PC-9 (cell line): ENCODE measurements at places on chromosomes 6 and 20. TPM values are rescaled to one million over a fixed set of nuclear protein-coding genes. Genes with fewer than 3 reads are reported as not detected.

Gene KIF25
- not detected in 2 replicates for total RNA-seq

Gene GRM4
- total RNA-seq, result not detected in 2 replicates

GRCh38 chr20:4950437-4950836 is 50.9 kb downstream of the SLC23A2 start:
- H3K36me3 ChIP-seq, result 0 out of 2 replicates have a peak, but pooled peaks cover 6% of the 10 kb centered on the region
- H3K27ac ChIP-seq, result no peak overlapping the region
- no peak for DNase-seq
- no peaks in the 10 kb centered on the region for H3K27me3 ChIP-seq
- H3K4me1 ChIP-seq, result peaks cover 16% of the 10 kb centered on the region

GRCh38 chr6:132412656-132413498 is 11.6 kb upstream of the MOXD1 start:
- H3K27ac ChIP-seq, result no peak overlapping the region
- H3K36me3 ChIP-seq, result no peaks in the 10 kb centered on the region
- DNase-seq, result no peak
- H3K4me3 ChIP-seq, result no peak overlapping the region
- H3K4me1 ChIP-seq, result 0 out of 2 replicates have a peak, but pooled peaks cover 3% of the 10 kb centered on the region

Gene GGTLC1
- 0.43 and 0.63 TPM in 2 replicates for total RNA-seq

DNA sequence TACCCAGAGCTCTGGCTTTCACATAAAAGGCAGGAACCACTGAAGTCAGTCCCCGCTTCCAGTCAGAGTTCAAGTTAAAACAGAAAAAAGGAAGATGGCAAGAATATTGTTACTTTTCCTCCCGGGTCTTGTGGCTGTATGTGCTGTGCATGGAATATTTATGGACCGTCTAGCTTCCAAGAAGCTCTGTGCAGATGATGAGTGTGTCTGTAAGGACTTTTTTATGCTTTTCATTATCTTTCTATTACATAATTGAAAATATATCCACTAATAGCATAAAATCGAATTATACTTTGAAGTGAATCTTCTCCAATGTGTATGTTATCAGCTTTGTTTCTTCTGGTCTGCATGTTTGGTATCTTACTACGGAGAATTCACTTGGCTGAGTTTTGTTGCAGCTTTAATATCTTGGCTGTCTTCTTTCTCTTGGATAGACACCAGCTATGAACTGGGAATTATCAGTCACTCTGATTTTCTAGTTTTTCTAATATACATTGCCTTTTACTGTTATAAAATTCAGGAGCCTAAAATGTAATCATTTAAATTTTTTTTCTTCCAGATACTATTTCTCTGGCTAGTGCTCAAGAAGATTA is at the start of gene OTOR:
TSS of gene OTOR (plus strand) at position 51 of the 593 bp plus-strand sequence. CDS start at position 95, 44 bp downstream.
- H3K4me3 ChIP-seq, result no peak within 1 kb of the TSS
- H3K27ac ChIP-seq, result no peak within 1 kb of the TSS
- no peaks in the 10 kb centered on the region for H3K36me3 ChIP-seq
- no peaks in the 10 kb centered on the region for H3K4me1 ChIP-seq

- H3K4me3 ChIP-seq, result peak within 1 kb of the TSS; percentile 99
- H3K4me1 ChIP-seq, result peaks cover 37% of the 10 kb centered on the region
- peak within 1 kb of the TSS; percentile 86 for H3K27ac ChIP-seq
- peak; percentile 80 for DNase-seq
- H3K27me3 ChIP-seq, result no peaks in the 10 kb centered on the region
Measured at GRCh38 chr20:35664466-35665206, at the start of the genes CPNE1 and RBM12. TSS of gene CPNE1 (minus strand) at chr20:35664900. CDS start at chr20:35632923, 31,977 bp downstream. TSS of gene RBM12 (minus strand) at chr20:35664900. CDS start at chr20:35655322, 9,578 bp downstream.

Gene NRSN1
- total RNA-seq, result not detected in 2 replicates

GRCh38 chr6:120675886-120676285 is 658.4 kb downstream of the TBC1D32 start:
- no peak for DNase-seq
- H3K4me1 ChIP-seq, result peaks cover 8% of the 10 kb centered on the region
- H3K27ac ChIP-seq, result peak overlapping the region; percentile 24

GRCh38 chr6:135306740-135307420 is 125.8 kb downstream of the MYB start:
- no peak overlapping the region for H3K27ac ChIP-seq
- H3K4me3 ChIP-seq, result no peak overlapping the region
- DNase-seq, result no peak
- no peaks in the 10 kb centered on the region for H3K36me3 ChIP-seq
- H3K4me1 ChIP-seq, result no peaks in the 10 kb centered on the region

GRCh38 chr6:134870677-134871498 is 79.0 kb downstream of the ALDH8A1 start:
- H3K27ac ChIP-seq, result no peak overlapping the region
- no peak overlapping the region for H3K4me3 ChIP-seq
- H3K36me3 ChIP-seq, result no peaks in the 10 kb centered on the region
- H3K27me3 ChIP-seq, result no peaks in the 10 kb centered on the region
- DNase-seq, result no peak

Gene MEP1A
- not detected in 2 replicates for total RNA-seq

- no peak overlapping the region for H3K4me3 ChIP-seq
- H3K27ac ChIP-seq, result no peak overlapping the region
- no peaks in the 10 kb centered on the region for H3K4me1 ChIP-seq
- DNase-seq, result no peak
- no peaks in the 10 kb centered on the region for H3K36me3 ChIP-seq
- no peaks in the 10 kb centered on the region for H3K27me3 ChIP-seq
Measured at GRCh38 chr6:122861594-122861993, 72.5 kb downstream of the SMPDL3A start.

DNA sequence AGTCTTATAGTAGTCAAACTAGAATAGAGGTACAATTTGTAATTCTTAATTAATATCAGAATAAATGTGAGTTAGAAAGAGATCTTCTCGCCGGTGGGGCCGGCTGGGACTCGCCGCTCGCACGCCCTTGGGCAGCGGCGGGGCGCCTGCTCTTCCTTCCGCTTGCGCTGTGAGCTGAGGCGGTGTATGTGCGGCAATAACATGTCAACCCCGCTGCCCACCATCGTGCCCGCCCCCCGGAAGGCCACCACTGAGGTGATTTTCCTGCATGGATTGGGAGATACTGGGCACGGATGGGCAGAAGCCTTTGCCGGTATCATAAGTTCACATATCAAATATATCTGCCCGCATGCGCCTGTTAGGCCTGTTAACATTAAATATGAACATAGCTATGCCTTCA is 123.7 kb upstream of the OGFRL1 start:
- H3K36me3 ChIP-seq, result no peaks in the 10 kb centered on the region
- DNase-seq, result no peak
- H3K27me3 ChIP-seq, result no peaks in the 10 kb centered on the region
- no peak overlapping the region for H3K27ac ChIP-seq

Gene SYCP2L
- 12.6 and 15.7 TPM in 2 replicates for total RNA-seq

Gene TEAD3
- total RNA-seq, result 33.1 and 40.1 TPM in 2 replicates

DNA sequence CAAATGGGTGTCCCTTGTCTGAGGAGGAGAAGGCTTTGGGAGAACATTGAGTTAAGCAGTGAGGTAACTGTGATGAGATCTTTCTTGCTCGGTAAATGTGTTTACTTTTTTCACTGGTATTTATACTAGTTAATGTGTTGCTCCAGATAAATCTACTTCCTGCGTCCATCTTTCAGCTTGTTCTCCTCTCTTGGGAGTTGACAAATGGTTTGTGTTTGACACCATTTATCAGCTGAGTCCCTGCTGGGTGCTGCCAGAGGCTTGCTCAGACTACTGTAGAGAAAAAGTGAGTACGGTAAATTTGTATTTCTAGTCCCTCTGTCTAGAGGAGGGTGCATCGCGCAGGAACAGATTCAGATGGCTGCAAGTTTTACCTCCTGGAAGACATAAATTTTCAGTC is 8.3 kb upstream of the PRDM1 start:
- DNase-seq, result no peak
- H3K27me3 ChIP-seq, result no peaks in the 10 kb centered on the region
- no peaks in the 10 kb centered on the region for H3K4me1 ChIP-seq
- H3K27ac ChIP-seq, result no peak overlapping the region

DNA sequence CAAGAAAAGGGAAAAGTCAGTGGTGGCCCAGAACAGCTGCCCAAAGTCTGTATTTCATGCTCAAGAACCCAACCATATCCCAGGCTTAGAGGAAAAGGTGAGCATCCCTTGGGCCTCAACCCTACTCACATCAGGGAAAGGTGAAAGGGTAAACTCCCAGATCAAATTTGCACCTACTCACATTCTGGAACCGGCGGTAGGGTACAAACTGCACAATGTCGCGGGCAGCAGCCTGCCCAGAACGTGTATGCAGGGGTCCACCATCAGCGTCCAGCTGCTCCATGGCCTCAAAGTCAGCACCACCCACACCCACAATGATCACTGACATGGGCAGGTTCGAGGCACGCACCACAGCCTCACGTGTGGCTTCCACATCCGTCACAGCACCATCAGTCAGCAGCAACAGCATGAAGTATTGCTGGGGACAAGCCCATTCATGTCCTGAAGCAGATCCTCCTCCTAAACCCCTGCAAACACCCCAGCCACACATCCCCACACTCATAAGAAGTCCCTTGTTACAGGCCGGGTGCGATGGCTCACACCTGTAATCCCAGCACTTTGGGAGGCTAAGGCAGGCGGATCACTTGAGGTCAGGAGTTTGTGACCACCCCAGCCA is 10.9 kb downstream of the SPAG4 start:
- H3K4me1 ChIP-seq, result no peaks in the 10 kb centered on the region
- no peaks in the 10 kb centered on the region for H3K27me3 ChIP-seq
- no peak for DNase-seq
- no peak overlapping the region for H3K27ac ChIP-seq
- no peak overlapping the region for H3K4me3 ChIP-seq
- H3K36me3 ChIP-seq, result peaks cover 18% of the 10 kb centered on the region; the same call in 1 of the 2 replicates

Gene CRYBG1
- 42.7 and 49.3 TPM in 2 replicates for total RNA-seq

GRCh38 chr20:1830240-1830639 is 65.0 kb upstream of the SIRPA start:
- H3K4me1 ChIP-seq, result peaks cover 26% of the 10 kb centered on the region
- no peak overlapping the region for H3K27ac ChIP-seq
- no peak overlapping the region for H3K4me3 ChIP-seq
- peak; percentile 86 for DNase-seq
- H3K36me3 ChIP-seq, result no peaks in the 10 kb centered on the region
- peaks cover 5% of the 10 kb centered on the region; the same call in 1 of the 2 replicates for H3K27me3 ChIP-seq

Gene GPR6
- total RNA-seq, result not detected in 2 replicates

- peaks cover 31% of the 10 kb centered on the region for H3K4me1 ChIP-seq
- peaks cover 3% of the 10 kb centered on the region; the same call in 1 of the 2 replicates for H3K36me3 ChIP-seq
- no peaks in the 10 kb centered on the region for H3K27me3 ChIP-seq
Measured at GRCh38 chr6:36548401-36548743, 1.1 kb upstream of the STK38 start.

DNA sequence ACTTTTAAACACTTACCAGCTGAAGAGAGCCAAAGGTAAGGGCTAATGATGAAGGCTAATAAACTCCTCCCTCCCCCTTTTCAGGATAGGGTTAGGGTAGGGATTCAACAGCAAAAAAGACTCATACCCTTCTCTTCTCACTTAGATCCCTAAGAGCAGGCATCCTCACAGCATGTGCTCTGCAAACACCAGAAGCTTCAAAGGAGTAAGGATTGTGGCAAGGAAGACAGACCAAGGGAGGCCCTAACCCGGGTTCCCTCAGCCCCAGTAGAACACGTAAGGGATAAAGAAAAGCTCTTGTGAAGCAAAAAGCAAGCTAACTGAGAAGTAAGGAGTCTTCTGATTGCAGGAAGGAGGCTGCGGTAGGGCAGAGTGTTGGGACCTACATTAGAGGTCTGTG is 11.6 kb downstream of the MAP3K7 start:
- H3K4me1 ChIP-seq, result no peaks in the 10 kb centered on the region
- no peak overlapping the region for H3K4me3 ChIP-seq
- no peak for DNase-seq
- no peaks in the 10 kb centered on the region for H3K36me3 ChIP-seq
- H3K27me3 ChIP-seq, result no peaks in the 10 kb centered on the region
- no peak overlapping the region for H3K27ac ChIP-seq

DNA sequence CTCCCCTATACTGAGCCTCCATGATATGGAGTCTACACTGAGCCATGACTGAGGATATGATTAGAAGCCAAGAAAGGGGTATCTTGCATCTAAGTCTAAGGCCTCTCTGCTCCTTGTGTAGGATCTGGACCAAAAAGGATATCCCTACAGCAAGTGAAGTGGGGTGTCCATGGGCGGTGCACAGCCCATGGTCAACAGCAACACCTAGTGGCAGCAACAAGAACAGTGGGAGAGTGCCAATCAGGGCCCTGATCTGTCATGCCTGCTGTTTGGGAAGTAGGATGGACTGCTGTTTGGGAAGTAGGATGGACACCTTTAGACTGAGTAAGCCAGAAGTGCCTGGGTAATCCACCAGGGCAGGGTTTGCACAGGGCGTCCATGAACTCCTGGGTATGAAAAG is 22.4 kb downstream of the PTGIS start:
- H3K4me3 ChIP-seq, result no peak overlapping the region
- H3K4me1 ChIP-seq, result peaks cover 34% of the 10 kb centered on the region
- H3K27ac ChIP-seq, result no peak overlapping the region
- DNase-seq, result no peak
- H3K27me3 ChIP-seq, result no peaks in the 10 kb centered on the region

- H3K36me3 ChIP-seq, result no peaks in the 10 kb centered on the region
- DNase-seq, result no peak
- H3K4me1 ChIP-seq, result no peaks in the 10 kb centered on the region
- H3K4me3 ChIP-seq, result no peak overlapping the region
Measured at GRCh38 chr6:47853766-47854165, 71.9 kb downstream of the OPN5 start.

DNA sequence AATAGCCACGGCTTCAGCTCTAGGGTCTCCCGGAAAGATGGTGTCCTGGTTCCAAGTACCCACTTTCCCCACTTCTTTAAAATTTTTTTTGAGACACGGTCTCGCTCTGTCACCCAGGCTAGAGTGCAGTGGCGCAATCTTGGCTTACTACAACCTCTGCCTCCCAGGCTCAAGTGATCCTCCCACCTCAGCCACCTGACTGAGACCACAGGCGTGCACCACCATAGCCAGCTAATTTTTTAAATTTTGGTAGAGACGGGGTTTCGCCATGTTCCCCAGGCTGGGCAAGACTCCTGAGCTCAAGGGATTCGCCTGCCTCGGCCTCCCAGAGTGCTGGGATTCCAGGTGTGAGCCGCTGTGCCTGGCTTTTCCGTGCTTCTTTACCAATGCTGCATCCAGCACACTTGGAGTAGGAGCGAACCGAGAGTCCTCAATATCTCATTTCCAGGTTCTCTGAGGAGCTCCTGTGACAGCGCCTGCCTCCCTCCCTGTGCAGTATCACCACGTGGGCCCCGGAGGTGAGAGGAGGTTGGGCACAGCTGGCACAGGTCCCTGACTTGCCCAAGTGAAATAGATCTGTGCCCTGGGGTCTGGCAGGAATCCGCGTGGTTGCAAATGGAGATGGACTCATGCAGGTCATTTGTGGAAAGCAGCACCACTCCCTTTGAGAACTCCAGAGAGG is 37.3 kb downstream of the EZR start:
- H3K4me1 ChIP-seq, result peaks cover 100% of the 10 kb centered on the region
- H3K36me3 ChIP-seq, result peaks cover 94% of the 10 kb centered on the region
- no peak for DNase-seq
- H3K27me3 ChIP-seq, result no peaks in the 10 kb centered on the region

Gene PKIB
- 4.8 and 7.0 TPM in 2 replicates for total RNA-seq

- peaks cover 6% of the 10 kb centered on the region; the same call in 1 of the 2 replicates for H3K4me1 ChIP-seq
- H3K27ac ChIP-seq, result no peak overlapping the region
- DNase-seq, result no peak
- no peaks in the 10 kb centered on the region for H3K27me3 ChIP-seq
- no peaks in the 10 kb centered on the region for H3K36me3 ChIP-seq
- no peak overlapping the region for H3K4me3 ChIP-seq
Measured at GRCh38 chr6:21710908-21711627, 117.5 kb downstream of the SOX4 start.

Gene FLRT3
- 0.70 and 0.95 TPM in 2 replicates for total RNA-seq
